Heart left ventricle (tissue), 16 donors: ENCODE measurements at places on chromosomes 6 and 20. TPM values are rescaled to one million over a fixed set of nuclear protein-coding genes. Genes with fewer than 3 reads are reported as not detected.

SMOC2 gene
- total RNA-seq, result 24.0 TPM

IL17F gene
- not detected for total RNA-seq

ZGPAT gene
- 20.0 TPM for total RNA-seq

SEMG2 gene
- not detected for total RNA-seq

PROKR2 gene
- not detected for total RNA-seq

CLDN20 gene
- total RNA-seq, result not detected

FAM162B gene
- 2.7 TPM for total RNA-seq

SAMD5 gene
- total RNA-seq, result 0.35 TPM

CNBD2 gene
- 3.6 TPM for total RNA-seq

RGS17 gene
- total RNA-seq, result 0.14 TPM

DNA sequence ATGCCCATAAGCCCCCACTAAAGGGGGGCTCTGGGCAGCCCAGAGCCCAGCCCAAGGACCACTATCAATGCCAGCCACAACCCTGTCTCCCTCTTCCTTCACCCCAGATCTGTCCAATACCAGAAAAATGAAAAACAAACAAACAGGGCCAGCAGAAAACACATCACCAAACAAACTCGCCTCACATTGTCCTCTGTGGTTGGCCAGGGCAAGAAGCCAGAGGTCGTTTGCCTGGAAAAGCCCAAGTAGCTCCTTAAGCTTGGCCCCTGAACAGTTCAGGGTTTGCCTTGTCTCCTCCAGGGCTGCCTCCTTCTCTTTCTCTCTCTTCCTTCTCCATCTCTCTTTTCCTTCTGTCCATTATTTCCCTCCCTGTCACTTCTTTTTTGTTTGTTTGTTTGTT is 10.1 kb upstream of the SCUBE3 start:
- DNase-seq, result peak; percentile 43
- H3K4me1 ChIP-seq, result peaks cover 4% of the 10 kb centered on the region
- H3K27ac ChIP-seq, result no peak overlapping the region

GRCh38 chr6:117706504-117706903 is 31.2 kb downstream of the NUS1 start:
- H3K27ac ChIP-seq, result no peak overlapping the region
- no peaks in the 10 kb centered on the region for H3K27me3 ChIP-seq
- no peaks in the 10 kb centered on the region for H3K4me1 ChIP-seq
- no peak for DNase-seq
- peaks cover 50% of the 10 kb centered on the region for H3K36me3 ChIP-seq

GRCh38 chr6:25027221-25027916 is 91.6 kb upstream of the RIPOR2 start:
- no peak overlapping the region for H3K27ac ChIP-seq
- DNase-seq, result no peak
- no peak overlapping the region for H3K4me3 ChIP-seq
- H3K36me3 ChIP-seq, result no peaks in the 10 kb centered on the region
- no peaks in the 10 kb centered on the region for H3K27me3 ChIP-seq

GRCh38 chr20:10172998-10173655 is 45.5 kb upstream of the SNAP25 start:
- H3K36me3 ChIP-seq, result no peaks in the 10 kb centered on the region
- peaks cover 26% of the 10 kb centered on the region for H3K27me3 ChIP-seq
- H3K4me3 ChIP-seq, result no peak overlapping the region

DNA sequence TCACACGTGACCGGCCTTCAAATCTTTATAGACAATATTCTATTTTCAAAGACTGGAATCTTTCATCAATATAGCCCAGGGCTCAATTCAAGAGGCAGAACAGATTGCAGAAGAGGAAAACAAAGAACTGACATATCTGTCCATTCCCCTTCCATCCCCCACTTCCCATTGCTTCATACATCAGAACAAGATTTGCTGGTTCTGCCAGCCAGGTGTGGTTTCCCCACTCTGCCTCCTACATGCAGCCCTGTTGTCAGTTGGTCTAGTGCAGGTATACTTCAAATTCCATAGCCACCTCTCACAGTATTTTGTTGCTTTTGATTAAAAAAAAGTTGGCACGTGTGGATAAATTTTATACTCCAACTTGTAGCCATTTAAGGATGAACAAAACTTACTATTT is 174.9 kb downstream of the CD109 start:
- no peaks in the 10 kb centered on the region for H3K36me3 ChIP-seq
- no peak for DNase-seq
- no peaks in the 10 kb centered on the region for H3K27me3 ChIP-seq

- H3K27me3 ChIP-seq, result no peaks in the 10 kb centered on the region
- no peak overlapping the region for H3K4me3 ChIP-seq
- H3K36me3 ChIP-seq, result no peaks in the 10 kb centered on the region
- DNase-seq, result no peak
- H3K4me1 ChIP-seq, result no peaks in the 10 kb centered on the region
Measured at GRCh38 chr6:108198761-108199498, 33.1 kb downstream of the NR2E1 start.

GRCh38 chr6:12963567-12963966 is 247.0 kb downstream of the PHACTR1 start:
- H3K36me3 ChIP-seq, result no peaks in the 10 kb centered on the region
- peak overlapping the region; percentile 63 for H3K27ac ChIP-seq
- peak overlapping the region; percentile 35 for H3K4me3 ChIP-seq
- H3K27me3 ChIP-seq, result no peaks in the 10 kb centered on the region
- H3K4me1 ChIP-seq, result peaks cover 10% of the 10 kb centered on the region
- DNase-seq, result no peak

GRCh38 chr20:3606021-3606420 is 57.2 kb downstream of the GFRA4 start:
- DNase-seq, result no peak
- H3K4me3 ChIP-seq, result no peak overlapping the region
- H3K27me3 ChIP-seq, result no peaks in the 10 kb centered on the region
- no peaks in the 10 kb centered on the region for H3K4me1 ChIP-seq
- H3K27ac ChIP-seq, result no peak overlapping the region

DNA sequence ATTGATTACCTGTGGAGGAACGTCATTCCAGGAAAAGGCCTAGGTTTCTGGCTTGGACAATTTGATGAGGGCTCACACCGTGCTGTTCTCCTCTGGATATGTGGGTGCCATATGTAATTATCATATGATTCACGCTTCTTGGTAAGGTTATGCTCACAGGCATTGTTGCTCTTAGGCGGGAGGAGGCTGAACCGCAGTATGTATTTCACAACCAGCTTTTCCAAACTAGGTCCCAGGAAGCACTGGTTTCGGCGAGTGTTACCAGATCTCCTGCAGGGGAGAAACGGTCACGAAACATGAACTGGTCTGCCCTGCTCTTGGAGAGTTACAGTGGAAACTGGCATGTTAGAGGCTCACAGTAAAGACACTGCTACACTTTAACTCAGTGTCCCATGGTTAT is 793 bp upstream of the FAM50B start:
- H3K4me3 ChIP-seq, result peak overlapping the region; percentile 51
- no peaks in the 10 kb centered on the region for H3K27me3 ChIP-seq

DNA sequence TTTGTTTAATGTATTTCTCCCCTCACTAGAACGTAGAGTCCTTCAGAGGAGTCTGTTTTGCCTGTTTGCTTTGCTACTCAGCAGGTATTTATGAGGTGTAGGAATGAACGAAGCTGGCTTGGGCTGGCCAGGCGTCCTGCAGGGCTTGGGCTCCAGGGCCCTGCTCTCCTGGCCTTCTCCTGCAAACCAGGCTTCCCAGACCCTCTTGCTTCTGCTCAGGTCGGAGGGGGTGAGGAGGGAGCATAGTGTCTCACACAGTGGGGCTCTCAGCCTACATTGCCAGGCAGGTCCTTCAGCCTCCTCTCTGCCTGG is 24.6 kb upstream of the MLN start:
- H3K36me3 ChIP-seq, result no peaks in the 10 kb centered on the region
- no peak for DNase-seq

GRCh38 chr6:130577178-130577919 is 211.5 kb downstream of the TMEM200A start:
- H3K27me3 ChIP-seq, result no peaks in the 10 kb centered on the region
- no peak overlapping the region for H3K27ac ChIP-seq
- H3K4me1 ChIP-seq, result no peaks in the 10 kb centered on the region
- DNase-seq, result no peak
